Thymus (tissue), 14 donors: ENCODE measurements at places on chromosomes 6 and 20.

GRCh38 chr6:89688328-89688727, 49.8 kb upstream of the LYRM2 start:
- no peak for DNase-seq

DNA sequence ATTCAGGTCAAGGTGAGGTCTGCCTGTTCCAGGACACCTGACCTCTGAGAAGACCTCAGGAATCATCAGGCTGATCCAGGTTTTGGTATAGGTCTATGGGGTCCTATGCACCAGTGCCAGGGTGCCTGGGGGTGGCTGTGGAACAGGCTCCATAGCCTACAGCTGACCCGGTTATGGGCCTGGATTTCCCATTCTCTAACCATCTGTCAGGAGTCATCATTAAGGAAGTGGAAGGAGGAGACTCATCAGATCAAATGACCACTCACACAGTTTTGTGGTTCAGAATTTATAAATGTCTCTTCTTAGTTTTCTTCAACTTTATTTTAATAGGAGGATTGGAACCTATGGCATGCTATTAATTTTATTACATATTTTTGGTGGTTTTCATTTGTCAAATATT, 14.8 kb downstream of the PLA2G7 start:
- no peak for DNase-seq

DNA sequence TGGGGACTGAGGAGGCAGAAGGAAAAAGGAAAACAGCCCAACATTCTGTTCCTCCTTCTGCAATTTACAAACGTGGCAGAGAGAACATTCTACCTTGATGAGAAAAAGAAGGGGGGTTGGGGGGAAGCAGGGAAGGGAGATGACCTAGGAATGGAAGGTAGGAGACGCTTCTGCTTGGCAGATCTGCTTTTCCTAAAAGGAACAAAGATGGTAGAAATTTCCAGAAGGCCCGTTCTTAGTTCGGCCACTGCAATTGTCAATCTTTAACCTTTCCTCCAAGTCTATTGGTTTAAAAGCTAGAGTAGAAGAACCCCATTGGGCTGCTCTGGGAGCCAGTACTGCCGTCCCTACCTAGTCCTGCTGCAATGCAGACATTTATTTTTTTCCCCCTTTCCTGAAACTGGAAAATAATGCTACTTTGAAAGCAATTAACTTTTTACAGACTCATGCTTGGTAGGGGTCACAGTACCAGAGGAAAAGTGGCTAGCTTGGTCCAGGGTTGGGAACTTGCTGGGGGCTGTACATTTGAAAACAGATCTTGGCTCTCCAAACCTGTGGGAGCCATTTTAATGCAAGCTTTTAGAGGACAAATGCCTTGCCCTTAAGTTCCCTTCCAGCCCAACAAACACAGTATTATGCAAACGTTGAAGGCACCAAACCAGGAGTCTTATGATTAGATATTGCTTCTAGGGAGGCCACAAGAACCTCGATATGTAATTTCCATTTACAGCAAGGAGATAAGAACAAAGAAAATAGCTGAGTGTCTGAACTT, 2.6 kb downstream of the ZMYND8 start:
- DNase-seq, result no peak

- DNase-seq, result no peak
Observed at GRCh38 chr6:37041521-37041920, 36.1 kb downstream of the FGD2 start.

DNA sequence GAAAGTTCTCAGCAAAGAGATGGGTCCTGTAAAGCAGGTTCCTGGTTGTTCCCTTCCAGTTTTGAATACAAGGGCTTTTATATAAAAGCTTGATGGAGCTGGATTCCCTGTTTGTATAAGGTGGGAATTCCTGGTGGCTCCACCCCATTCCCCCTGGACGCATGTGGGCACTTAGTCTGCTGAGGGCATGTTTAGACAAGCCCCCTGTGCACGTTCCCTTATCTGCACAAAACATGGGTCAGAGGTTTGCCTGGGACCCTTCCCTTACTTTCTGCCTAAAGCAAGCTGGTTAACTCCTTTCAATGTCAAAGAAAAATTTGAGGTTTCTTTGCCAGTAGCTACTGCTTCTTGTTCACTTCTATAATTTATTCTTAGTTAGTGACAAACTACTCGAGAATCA, 181.1 kb downstream of the BCKDHB start:
- no peak for DNase-seq

DNA sequence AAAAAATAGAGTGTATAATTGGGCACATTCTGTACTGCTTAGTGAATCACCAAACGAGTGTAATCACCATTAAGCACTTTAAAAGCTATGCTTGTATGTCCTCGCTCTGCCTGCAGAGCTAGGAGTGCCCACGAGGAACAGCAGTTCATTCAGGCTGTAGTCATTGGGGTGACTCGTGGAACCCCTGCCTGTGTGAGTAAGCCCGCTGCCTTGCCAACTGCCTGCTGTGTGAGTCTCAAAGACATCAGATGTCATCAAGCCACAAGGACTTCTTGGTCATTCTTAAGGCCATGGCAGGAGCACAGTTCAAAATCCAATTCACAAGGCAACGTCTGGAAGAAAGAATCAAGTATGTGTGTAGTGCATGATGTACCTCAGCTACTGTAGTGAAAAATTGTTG, 60.4 kb downstream of the FOXO3 start:
- no peak for DNase-seq

GRCh38 chr20:19605786-19606485, 152.1 kb upstream of the RIN2 start:
- no peak for DNase-seq

DNA sequence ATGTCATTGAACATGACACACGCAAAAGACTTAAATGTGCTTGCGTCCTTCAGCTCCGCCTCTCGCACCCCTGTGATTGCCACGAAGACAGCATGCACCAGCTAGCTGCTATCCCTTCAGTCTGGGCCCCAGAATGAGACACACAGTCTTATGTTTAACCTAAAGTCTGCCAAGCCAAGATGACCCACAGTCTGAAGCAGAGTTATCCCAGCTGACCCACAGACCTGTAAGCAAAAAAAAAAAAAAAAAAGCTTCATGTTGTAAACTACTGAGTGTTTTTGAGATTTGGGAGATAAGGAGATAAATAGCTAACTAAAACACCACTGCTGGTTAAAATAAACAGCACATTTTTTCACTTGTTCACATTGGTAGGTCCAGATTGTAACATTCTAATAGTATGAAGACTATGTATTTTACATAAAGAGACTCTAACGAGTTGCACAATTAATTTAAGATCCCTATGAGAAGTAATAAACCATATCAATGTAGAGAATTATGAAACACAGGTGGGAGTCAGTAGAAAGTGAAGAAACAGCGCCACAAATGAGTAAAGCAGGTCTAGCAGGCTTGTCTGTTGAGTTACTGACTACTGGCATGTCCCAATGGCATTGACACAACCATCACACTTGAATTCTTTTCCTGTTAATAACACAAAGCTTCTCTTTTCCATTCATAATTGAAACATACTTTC, 47.4 kb upstream of the CCDC28A start:
- no peak for DNase-seq

- no peak for DNase-seq
Observed at GRCh38 chr6:150692604-150693003, 92.9 kb downstream of the PLEKHG1 start.

DNA sequence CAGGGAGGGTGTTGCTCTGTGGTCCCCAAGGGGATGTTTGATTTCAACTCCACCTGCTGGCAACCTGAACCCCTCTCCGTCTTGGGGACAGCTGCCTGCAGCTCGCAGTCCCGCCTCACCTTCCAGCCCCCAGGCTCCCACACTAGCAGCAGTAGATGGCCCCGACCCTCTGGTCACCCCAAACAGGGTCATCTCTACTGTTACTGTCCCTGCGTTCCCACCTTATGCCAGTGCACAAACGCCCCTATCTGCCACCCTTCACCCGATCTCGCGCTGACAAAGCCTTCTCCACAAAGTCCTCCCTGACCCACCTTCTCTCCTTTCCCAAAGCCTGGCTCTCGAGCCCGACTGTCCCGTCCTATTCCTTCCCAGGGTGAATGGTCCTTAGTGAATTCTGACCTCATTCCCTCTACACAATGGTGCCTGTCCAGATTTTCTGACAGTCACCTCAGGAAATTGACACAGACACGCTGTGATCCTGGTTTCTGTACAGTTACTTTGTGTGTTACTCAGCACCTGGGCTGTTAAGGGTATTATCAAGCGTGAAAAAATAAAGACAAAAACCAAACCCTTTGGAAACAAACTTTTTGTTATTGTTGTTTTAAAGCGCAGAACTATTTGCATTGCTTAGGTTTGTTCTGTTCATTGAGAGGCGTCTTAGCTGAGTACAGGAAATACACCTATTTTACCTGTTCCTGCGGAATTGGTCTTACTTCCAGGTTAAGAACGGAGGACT, 728 bp downstream of the FUT9 start:
- no peak for DNase-seq

GRCh38 chr6:131949909-131950766, 1.0 kb downstream of the CCN2 start:
- peak; percentile 10 for DNase-seq

DNA sequence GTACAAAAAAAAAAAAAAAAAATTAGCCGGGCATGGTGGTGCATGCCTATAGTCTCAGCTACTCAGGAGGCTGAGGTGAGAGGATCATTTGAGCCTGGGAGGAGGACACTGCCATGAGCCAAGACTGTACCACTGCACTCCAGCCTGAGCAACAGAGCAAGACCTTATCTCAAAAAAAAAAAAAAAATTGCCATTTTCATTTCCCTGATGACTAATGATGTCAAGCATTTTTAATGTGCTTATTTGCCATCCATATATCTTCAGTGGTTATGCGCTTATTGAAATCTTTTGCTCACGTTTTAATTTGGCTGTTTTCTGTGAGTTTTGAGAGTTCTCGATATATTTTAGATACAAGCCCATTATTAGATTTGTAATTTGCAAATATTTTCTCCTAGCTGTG, 46.7 kb downstream of the PFDN4 start:
- no peak for DNase-seq

GRCh38 chr20:10113746-10114145, 79.0 kb downstream of the ANKEF1 start:
- no peak for DNase-seq

GRCh38 chr6:168122521-168122920, 43.5 kb upstream of the FRMD1 start:
- DNase-seq, result no peak

- DNase-seq, result no peak
Observed at GRCh38 chr6:28347119-28347518, 2.6 kb upstream of the ZKSCAN3 start.

DNA sequence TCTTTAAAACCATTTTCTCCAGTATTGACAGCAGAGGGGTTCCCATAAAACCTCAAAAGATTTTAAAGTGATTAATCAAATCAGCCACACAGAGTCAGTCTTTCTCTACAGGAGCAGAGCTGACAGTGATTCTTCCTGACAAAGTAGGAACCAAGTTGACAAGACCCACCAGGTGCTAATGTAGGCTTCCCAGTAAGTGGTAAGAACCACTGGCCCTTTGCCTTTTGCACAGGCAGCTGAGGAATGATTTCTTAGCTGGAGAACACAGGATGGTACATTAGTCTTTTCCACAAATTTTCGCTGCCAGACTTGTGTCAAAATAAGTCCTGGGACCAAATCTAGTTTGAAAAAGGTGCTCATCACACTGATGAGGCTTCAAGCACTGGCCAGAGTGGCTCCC, 95.8 kb downstream of the ARMC2 start:
- DNase-seq, result no peak

- no peak for DNase-seq
Observed at GRCh38 chr20:11492386-11492785, 425.3 kb upstream of the BTBD3 start.

DNA sequence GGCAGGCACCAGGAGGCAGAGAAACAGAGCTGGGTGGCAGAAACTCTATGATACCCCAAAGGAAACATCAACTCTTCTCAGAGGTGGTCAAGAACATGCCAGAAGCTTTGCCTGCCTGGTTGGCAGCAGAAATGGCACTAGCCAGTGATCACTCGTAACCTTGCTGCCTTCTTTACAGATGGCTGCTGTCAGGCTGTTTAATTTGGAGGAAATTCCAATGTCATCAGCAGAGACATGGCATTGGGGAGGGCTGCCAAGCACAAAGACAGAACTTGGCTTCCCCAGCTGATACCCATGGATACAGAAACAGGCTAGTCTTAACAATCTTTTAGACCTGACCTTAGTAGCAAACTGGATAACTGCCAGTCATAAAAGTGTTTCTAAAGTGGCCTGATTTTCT, 153.6 kb downstream of the GMPR start:
- no peak for DNase-seq

GRCh38 chr6:68317366-68317765, 317.7 kb upstream of the ADGRB3 start:
- DNase-seq, result no peak

GRCh38 chr6:136526196-136526930, 23.9 kb downstream of the MAP7 start:
- DNase-seq, result peak; percentile 36

DNA sequence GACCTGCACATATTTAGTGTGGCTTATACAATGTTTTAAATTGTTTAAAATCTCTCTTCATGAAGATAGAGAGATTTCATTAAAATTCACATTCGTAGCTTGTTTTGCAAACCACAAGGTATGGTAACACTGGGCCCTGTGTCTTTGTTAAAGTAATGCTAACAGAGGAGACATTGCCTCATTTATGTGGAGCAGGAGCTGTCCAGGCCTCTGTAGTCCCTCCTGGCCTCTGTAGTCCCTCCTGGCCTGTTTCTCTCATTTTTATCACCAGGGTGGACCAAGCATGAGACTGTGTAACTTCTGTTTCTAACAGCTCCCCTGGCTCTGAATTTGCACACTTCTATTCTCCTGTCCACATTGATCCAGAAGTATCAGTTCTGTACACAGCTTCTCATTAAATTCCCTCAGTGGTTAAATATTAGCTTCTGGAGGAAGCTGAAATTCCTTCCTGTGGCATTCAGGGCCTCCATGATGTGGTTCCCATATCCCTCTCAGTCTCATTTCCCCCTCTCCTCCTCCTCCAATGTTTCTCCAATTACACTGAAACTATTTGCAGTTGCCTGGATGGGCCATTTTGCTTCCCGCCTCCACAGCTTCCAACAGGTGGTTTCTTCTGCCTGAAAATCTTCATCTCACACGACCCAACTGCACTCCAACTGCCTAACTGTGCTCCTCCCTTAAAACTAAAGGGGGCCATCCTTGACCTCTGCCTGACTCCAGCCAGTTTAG, 340.4 kb downstream of the SYNE1 start:
- DNase-seq, result no peak

- DNase-seq, result no peak
Observed at GRCh38 chr6:31763619-31763940, 1.1 kb downstream of the SAPCD1 start.

DNA sequence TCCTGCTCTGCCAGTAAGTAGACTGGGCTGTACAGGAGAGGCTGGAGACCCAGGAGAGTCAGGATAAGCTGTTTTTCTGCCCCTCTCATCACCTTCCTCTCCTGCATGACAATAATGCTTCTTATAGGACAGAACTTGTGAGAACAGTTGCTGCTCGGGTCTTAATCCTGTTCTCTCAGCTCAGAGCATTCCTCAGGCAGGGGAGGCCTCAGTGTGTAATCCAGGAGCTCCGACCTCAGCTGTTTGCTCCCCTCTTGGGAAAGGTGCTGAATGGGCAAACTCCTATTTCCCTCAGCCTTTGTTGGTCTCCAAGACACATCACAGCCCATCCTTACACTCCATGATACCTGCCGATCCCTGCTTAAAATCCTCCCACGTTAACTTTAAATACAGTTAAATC, 134.9 kb upstream of the LRFN2 start:
- no peak for DNase-seq

- DNase-seq, result no peak
Observed at GRCh38 chr20:63081831-63082230, 75.1 kb upstream of the BHLHE23 start.
